ENCODE measurements at places on chromosomes 16 and 17.

DNA sequence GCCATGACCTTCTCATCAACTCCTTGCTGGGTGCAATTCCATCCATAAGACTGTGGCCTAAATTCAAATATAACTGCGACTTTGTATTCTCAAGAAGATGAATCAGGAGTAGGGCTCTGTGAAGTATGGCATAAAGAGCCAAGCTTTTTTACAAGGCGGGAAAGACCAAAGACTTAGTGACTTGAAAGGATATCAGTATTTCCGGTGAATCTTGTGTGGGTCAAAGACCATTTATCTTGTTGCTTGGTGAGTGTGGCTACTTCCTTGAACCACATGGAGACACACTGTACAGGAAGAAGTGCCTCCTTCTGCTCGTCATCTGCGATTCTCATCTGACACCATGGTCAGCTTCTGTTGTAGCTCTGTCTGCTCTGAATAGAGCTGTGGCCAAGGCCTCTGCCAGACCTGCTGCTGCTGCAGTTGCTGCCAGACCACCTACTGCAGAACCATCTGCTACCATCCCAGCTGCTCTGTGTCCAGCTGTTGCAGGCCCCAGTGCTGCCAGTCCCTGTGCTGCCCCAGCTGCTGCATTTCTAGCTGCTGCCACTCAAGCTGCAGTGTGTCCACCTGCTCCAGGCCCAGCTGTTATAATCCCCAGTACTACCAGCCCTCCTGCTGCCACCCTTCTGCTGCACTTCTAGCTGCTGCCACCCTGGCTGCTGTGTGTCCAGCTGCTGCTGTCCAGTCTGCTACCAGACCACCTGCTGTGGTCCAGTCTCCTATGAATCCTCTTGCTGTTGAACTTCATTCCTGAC lies 6.1 kb upstream of the KRTAP2-4 start:
- no peak for DNase-seq

DNA sequence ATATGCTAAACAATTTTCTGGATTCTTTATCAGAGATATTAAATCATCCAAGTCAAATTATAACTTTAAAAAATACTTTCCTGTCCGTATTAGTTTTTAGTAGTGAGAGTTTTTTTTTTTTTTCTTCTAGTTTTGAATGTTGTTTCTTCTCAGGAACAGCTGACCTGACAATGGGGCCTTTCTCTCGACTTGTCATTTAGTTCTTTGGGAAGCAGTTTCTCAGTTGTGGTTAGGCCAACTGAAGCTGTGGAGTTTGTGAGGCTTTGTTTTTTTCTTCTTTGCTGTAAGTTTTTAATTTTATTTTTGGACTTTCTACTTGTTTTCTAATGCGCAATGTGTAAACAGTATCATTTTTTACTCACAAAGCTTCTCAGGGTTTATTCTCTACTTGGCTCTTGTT lies 140.8 kb downstream of the FTO start:
- DNase-seq: no peak

DNA sequence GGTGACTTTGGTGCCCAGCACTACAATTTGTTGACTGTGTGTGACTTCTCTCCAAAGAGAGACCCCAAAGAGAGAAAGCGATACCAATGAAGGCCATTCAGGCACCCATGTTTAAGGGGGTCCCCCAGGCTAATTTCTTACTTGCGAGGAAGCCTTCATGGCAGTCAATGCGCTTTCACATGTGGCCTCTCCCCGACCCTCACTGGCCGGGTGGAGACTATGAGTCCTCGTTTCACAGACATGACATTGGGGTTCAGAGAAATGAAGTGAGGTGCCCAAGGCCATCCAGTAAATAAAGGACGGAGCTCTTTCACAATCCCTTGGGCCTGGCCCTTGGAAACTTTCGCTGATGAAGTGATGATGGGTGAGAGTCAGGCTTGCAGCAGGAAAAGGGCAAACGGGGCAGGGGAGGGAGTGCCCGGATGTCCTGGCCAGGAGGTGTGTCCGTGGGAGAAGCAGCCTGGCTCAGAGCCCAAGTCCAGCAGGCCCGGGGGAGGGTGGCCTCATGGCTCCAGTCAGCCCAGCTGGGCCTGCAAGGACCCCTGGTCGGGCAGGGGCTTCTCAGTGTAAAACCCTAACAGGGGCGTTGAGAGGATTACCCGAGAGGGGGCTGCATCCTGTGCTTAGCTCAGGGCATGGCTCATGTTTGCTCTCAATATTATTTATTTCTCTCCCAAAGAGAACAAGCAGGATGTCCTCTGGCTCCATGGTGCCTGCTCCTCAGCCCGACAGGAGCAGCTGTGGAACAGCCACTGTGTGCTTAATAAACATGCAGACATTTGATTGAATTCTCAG lies 14.7 kb downstream of the TBX2 start:
- peak; percentile 12 for DNase-seq

GRCh38 chr16:50960517-50961202 lies 190.4 kb downstream of the SALL1 start:
- no peak for DNase-seq

GRCh38 chr16:54936201-54936978 lies 5.7 kb downstream of the IRX5 start:
- peak; percentile 47 for DNase-seq
